M059J (cell line): ENCODE measurements at places on chromosomes 11 and 22. TPM values are rescaled to one million over a fixed set of nuclear protein-coding genes. Genes with fewer than 3 reads are reported as not detected.

DCDC1 gene
- 0.34 and 0.66 TPM in 2 replicates for total RNA-seq

SF1 gene
- total RNA-seq = 83.7 and 138 TPM in 2 replicates

DNA sequence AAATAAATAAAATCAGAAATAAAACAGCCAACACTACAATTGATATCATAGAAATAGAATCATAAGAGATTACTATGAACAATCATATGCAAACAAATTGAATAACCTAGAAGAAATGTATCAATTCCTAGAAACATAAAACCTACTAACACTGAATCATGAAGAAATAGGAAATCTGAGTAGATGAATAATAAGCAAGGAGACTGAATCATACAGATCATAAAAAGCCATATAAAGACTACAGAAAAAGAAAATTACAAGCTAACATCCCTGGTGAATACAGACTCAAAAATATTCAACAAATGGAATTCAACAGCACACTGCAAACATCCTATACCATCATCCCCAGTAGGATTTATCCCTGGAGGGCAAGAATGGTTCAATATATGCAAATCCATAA, 135.6 kb downstream of the SBF2 start:
- DNase-seq = no peak

- no peak for DNase-seq
Measured at GRCh38 chr11:6319001-6319703, 1.1 kb downstream of the CAVIN3 start.

GRCh38 chr11:107827041-107827440, 31.5 kb downstream of the SLC35F2 start:
- DNase-seq = no peak

MS4A7 gene
- total RNA-seq = not detected in 2 replicates

GRCh38 chr22:36940676-36941075, 27.2 kb downstream of the CSF2RB start:
- no peak for DNase-seq

DNA sequence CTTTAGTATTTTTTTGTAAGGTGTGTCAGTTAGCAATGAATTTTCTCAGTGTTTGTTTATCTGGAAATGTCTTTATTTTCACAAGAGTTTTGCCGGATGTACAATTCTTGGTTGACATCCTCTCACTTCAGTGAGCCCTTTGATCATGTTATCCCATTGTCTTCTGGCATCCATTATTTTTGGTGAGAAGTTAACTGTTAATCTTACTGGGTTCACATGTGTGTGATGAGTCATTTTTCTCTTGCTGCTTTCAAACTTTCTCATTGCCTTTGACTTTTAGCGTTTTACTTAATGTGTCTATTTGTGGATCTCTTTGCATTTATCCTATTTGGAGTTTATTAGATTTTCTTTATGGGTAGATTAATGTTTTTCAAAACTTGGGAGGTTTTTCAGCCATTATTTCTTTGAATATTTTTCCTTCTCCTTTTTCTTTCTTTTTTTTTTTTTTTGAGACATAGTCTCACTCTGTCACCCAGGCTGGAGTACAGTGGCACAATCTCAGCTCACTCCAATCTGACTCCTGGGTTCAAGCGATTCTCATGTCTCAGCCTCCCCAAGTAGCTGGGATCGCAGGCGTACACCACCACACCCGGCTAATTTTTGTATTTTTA, 100.5 kb upstream of the RRM1 start:
- DNase-seq = peak; percentile 56
